ENCODE measurements at places on chromosomes 1 and 21.

- no peak for DNase-seq
Measured at GRCh38 chr1:108320849-108321248, 77.0 kb upstream of the NBPF4 start.

DNA sequence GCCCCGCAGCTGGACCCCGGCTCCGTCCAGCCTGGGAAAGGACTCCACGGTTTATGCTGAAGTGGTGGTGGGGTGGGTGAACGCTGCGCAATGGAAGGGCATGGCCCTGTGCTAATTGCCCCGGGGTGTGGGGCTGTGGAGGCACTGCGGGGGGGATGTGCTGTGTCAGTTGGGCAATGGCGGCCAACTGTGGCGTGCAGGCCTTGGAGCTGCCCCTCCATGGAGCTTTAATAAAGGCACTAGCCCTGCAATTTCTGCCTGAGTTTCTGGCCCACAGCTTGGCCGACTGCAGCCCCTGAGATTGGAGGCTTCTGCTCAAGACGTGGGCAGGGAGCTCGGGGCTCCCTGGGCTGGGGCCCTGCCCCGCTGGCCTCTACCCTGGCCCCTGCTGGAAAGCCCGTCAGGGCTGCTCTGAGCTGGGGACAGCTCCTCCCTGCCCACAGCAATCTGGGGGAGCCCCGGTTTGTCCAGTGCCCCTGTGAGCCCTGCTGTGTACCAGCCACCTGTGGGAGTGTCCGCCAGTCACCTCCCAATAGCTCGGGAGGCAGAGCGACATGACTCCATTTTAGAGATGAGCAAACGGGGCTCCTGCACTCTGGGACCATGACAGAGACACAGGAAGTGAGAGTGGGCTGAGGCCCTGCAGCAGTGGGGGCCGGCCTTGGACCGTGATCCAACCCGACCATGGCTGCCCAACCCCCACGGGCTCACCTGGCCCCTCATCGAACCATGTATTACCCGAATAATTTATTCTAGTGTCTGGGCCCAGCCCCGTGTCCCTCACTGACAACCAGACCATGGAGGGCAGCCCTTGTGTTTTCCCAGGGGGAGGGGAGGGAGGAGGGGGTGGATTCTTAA, 8.7 kb upstream of the TNFRSF14 start:
- no peak for DNase-seq

DNA sequence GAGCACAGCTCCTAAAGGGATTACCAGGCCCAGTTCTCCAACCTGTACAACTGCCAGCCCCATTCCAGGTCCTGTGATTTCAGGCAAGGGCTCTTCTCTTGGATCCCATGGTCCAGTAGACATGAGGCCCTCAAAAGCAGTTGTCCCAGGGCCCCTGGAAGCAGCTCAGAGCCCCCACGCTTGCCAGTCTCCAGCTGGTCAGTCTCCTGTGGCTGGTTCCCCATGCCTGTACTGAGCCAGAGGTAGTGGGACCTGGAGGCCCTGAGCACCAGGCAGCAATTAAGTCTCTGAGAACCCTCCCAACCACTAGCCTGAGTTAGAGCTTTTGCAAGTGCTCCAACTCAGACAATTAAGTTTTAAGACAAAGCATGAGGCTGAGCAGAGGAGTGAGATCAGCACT, 36.9 kb downstream of the CDC42BPA start:
- DNase-seq: no peak

GRCh38 chr21:41208376-41208763, 40.4 kb downstream of the BACE2 start:
- no peak for DNase-seq

DNA sequence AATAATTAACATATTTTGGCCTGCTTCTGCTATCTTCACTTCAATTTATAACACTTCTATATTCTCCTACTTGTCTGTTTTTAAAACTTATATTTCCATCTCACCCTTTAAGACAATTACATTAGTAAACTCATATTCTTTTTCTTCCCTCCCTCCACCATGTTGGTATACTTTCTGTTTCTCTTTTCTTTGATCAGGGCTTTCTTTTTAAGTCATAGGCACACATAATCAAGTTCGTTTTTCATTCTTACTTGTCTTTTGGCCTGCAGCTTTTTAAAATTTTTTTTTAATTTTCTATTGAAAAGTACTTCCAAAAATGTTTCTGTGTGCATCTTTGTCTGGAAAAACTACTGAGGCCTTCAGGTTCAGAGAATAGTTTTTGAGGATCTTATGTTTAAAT, 2.3 kb downstream of the PYHIN1 start:
- no peak for DNase-seq

DNA sequence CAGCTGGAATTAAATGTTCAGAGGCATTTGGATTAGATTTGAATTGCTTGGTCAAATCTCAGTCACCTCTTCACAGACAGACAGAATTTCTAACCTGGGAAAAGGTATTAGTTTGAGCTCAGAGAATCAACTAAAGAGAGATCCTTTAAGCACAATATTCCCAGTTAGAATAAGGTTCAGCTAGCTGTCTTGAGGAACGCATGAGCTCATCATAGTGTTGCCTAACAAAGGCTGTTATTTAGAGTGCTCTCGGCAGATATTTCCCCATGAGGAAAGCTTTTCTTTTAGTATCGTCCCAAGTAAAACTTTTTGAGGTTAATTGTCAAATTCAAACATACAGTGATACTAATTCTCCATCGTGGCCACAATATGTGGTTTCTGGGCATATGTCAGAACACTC, 269.9 kb downstream of the HLX start:
- no peak for DNase-seq

DNA sequence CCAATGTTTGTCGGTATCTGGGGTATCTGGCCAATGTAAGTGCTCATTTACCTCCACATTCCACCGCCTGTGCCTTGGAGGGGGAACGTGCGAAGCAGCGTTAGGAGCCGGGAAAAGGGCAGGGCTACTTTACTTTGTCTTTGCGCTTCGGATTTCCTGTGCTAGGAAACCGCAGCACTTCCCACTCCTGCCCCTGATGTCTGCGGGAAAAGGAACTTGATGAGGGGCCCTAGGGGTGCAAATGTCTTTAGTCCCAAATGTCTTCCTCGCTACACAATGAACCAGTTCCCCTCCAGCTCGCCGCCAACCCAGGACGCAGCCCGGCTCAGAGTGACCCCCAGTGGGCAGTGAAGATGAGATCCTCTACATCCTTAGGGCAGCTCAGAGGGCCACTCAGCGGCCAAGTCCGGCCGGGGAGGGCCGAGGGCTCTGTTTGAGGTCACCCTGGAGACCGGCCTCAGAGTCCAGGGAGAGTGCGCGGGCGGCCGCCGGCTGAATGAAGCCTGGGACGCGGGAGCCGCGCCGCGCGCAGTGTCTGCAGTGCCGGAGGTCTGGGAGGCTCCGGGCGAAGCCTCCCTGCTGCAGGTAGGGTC, at the start of gene DYNLT5:
Gene DYNLT5, plus strand, starts transcription at position 460 of the 593 bp plus-strand sequence. CDS start 2,200 bp downstream, outside the sequence.
- no peak for DNase-seq

DNA sequence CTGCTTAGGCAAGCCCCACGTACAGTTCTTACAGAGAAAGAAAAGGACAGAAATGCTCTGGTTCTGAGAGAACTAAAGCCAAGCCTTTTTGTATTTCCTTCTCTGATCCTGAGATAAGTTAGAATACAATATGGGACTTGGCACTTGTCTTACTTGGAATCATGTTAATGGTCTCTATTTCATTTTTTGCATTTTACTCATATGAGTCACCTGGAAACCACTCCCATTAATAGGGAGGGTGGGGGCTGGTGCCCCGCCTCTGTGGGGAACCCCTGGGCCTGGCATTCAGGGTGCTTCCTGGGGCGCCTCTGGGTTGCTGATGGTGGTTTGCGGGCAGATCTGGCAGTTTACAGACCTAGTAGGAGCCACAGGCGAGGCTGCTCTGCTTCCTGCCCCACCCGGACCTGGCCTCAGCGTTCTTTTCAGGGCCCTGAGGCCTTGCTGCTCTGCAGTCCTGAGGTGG, 26.7 kb downstream of the TSPAN2 start:
- DNase-seq: peak; percentile 99

- DNase-seq: peak; percentile 20
Measured at GRCh38 chr1:35894183-35894582, 11.2 kb downstream of the AGO1 start.

GRCh38 chr1:52238887-52239707, 97.2 kb downstream of the ZFYVE9 start:
- DNase-seq: peak; percentile 69

DNA sequence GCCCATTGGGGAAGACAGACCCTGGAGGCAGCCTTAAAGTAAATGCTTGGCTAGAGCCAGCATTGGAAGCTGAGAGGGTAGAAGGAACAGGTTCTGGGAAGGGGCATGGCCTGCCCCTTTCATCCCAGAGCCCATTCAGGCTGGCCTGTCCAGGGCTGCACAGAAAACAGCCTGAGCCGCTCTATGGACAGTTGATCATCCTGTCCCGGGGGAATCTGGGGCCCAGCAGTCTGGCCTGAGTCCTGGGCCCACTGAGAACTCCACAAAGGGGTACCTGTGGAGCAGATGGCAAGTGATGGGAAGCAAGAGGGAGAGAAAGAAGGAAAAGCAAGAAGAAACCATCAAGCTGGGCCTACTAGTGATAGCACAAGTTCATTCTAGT, 13.2 kb downstream of the TMEM81 start:
- no peak for DNase-seq

DNA sequence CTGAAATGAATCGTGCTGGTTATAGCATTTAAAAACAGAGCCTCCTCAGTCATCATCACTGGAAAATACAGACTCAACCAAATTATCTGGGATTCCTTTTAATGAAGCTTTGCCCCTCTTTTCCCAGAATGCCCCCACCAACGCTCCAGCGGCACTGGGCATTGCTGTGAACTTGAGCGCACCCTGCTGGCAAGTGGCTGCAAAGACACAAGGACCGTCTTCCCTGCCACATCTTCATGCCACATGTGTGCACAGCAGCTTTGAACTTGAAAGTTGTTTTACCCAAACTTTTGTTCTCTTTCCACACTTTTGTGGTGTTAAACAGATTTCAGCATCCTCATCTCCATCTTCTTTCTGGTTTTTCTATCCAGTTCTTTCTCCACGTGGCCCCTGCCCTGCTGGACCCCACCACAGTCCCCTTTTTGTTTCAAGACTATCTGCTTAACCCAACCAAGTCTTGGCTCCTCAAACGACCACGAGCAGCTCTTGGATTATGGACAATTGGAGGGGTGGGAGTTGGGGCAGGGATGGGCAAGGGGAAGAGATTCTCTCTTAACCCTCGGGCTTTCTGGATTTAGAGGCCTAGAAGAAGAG, 12.8 kb upstream of the LMX1A start:
- no peak for DNase-seq

GRCh38 chr1:226353698-226354525, 44.9 kb upstream of the LIN9 start:
- DNase-seq: no peak

- no peak for DNase-seq
Measured at GRCh38 chr1:106268070-106268469, 788.4 kb upstream of the PRMT6 start.

GRCh38 chr1:82901118-82901517, 1097.8 kb downstream of the TTLL7 start:
- DNase-seq: no peak

GRCh38 chr1:10958614-10959013, 53.8 kb upstream of the TARDBP start:
- DNase-seq: no peak

DNA sequence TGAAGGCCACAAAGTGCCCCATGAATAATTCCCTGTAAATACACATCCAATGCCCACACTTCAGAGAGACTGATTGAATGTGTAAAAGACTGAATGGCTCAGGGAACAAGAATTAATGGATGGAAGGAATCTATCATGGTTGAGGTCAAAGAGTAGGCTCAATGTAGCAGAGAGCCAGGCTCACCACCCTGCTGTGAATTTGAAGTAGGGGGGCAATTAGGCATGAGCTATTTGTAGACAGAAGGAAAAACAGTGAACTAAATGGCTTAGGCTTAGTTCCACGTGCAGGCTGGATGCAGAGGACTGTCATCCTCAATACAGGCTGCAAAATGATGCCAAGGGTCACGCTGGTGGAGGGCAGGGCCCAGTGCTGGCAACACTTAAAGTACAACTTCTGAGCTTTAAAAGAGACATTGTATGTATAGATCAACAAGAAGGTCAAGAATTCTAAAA, 22.9 kb upstream of the IGSF3 start:
- no peak for DNase-seq

GRCh38 chr1:61320575-61320974, 238.2 kb downstream of the NFIA start:
- no peak for DNase-seq

- no peak for DNase-seq
Measured at GRCh38 chr1:43597028-43597427, 52.9 kb upstream of the KDM4A start.

DNA sequence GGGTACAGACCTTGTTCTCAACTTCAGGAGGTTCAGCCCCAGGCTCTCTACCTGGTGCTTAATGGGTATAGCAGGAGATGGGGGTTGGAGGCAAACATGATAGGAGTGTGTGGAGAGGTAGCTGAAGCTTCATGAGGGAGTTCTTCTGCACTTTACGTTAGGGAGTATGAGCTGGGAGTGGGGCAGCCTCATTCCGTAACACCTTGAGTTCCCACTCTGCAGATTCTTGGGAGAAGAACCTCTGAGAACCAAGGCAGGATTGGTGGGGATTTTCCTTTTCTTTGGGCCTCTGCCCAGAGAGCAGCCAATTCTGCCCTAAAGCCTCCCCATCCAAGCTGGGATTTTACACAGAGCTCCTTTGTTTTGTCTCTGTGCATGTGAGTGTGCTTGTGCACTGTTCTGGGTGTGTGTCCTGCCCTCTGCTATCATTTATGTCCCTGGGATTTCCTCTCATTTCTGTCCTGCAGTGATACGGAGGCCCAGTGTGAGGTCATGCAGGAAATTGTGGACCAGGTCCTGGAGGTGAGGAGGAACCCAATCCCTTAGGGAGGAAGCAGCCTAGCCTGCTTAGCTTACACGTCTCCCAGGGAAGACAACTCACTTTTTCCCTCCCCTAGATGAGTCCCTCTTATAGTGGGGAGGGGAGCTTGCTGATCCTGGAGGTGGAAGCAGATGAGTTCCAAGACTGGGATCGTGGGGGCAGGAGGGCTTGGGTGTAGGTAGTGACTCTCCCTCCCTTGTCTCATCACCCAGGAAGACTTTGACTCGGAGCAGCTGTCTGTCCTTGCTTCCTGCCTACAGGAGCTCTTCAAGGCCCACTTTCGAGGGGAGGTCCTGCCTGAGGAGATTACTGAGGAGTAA, 11.6 kb upstream of the SLC27A3 start:
- no peak for DNase-seq

DNA sequence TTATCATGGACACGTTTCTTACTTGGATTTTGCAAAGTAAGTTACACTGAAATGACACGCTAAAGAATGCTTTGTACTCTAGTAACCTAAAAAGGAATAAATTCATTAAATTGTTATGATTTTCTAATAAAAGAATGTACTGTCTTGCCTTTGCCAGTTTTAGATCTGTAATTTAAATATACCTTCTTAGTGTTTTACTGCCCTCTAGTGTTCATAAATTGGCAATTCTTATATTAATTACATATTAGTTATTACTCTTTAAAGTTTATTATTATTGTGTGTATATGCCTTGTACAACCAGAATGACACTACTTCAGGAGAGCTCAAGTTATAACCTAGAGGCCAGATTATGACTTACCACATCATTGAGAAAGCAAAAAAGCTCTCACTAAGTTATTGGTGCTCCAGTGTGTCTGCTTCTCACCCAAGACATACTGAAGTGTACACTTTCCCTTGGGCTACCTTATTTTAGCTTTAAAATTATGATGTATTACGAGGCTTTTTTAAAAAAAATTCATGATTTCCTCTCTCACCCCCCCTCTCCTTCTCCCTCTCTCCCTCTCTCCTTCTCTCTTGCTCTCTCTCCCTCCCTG, 169.9 kb downstream of the HS2ST1 start:
- DNase-seq: no peak
